ENCODE measurements at places on chromosomes 6 and 20.
A peak's percentile ranks its signal among the peaks of the same experiment; 100 is the strongest.

DNA sequence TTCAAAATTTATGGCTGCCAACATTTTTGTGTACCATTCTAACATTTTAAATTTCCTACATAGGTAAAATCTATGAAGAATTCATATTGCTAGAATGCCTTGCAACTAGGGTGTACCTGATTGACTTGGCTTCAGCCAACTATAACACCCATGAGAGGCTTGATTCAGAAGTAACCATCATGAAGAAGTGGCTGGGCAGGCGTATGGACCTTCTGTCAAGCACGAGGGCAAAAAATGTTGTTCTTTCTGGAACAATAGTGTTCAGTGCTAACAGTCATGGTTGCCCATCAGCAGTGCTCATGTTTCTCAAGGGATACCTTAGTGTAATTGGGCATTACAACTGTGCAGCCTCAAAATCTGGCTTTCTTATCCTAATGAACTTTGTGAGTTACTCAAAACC lies 42.9 kb downstream of the ID4 start:
- no peak for DNase-seq

DNA sequence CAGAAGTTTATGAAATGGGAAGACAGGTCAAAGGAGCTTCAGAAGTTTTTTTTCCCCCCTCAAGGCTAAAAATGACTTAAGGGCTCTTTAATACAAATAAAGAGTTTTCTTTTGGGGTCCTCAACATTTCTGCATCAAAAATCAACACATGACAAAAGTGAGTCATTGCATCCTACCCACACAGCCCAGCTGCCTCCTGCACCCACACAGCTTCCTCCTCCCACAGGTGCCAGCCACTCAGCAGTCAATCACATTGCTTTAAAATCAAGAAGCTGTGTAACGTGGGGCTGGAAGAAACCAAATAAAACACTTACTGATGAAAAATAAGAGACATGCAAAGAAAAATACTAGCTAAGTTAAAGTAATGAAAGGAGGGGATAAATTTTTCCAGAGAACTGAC lies 68.5 kb downstream of the MAP3K5 start:
- DNase-seq = peak; percentile 50

GRCh38 chr6:110408901-110409300 lies 6.5 kb downstream of the DDO start:
- no peak for DNase-seq

DNA sequence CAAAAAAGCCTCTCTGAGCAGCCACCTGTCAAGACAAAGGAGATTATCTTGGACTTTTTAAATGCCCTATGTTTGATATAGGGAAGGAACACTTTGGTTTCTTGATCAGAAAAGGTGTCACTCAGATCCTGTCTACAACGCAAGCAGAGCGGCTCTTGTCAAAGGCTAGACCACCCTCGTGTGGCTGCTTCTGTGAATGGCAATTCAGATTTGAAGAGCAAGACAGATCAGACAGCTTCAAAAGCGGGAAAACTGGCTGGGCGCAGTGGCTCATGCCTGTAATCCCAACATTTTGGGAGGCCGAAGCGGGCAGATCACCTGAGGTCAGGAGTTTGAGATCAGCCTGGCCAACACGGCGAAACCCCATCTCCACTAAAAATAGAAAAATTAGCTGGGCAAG lies 10.1 kb upstream of the NXT1 start:
- peak; percentile 9 for DNase-seq

DNA sequence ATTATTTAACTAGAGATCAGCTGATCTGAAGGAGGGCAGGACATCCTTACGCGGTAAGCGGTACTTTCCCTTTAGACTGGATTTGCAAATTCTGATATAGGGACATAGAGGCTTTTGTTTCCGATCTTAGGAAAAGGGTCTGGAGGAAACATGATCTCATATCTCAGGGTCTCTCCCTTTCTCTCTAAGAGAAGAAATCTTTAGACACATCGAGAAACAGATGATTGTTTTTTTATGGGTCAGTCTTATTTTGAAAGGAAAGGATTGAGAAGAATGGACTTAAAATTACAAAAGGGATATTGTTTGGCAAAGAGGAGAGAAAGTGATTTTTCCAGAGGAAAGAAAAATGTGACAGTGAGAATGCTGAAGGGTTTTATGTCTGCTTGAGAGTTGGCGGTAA lies 83.9 kb upstream of the OGFRL1 start:
- DNase-seq = no peak

DNA sequence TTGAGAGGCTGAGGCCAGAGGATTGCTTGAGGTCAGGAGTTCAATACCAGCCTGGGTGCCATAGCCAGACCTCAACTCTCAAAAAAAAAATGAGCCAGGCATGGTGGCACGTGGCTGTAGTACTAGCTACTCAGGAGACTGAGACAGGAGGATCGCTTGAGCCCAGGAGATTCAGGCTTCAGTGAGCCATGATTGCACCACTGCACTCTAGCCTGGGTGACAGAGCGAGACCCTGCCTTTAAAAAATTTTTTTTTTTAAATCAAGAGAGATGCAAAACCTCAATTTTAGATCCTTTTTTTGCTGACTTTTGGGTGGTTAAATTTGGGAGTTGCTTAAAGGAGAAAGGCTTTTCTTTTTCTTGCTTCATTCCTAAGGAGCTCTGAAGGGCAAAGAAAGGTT lies 70.9 kb downstream of the DHX35 start:
- no peak for DNase-seq

All from CD4-positive, alpha-beta T cell treated with Interleukin-6 at 100 ng/mL for 8 hours (primary cell).